NCI-H146 (cell line): ENCODE measurements at places on chromosomes 3 and 15.

GRCh38 chr3:48558493-48559134 is 2.0 kb upstream of the PFKFB4 start:
- DNase-seq = peak; percentile 9

- no peak for DNase-seq
These were observed 134.8 kb downstream of the RBMS3 start for GRCh38 chr3:29415482-29416223.

- peak; percentile 82 for DNase-seq
These were observed 25.9 kb downstream of the MELTF start for GRCh38 chr3:197003461-197004385.

GRCh38 chr3:58104712-58105111 is 96.5 kb downstream of the FLNB start:
- DNase-seq = no peak

DNA sequence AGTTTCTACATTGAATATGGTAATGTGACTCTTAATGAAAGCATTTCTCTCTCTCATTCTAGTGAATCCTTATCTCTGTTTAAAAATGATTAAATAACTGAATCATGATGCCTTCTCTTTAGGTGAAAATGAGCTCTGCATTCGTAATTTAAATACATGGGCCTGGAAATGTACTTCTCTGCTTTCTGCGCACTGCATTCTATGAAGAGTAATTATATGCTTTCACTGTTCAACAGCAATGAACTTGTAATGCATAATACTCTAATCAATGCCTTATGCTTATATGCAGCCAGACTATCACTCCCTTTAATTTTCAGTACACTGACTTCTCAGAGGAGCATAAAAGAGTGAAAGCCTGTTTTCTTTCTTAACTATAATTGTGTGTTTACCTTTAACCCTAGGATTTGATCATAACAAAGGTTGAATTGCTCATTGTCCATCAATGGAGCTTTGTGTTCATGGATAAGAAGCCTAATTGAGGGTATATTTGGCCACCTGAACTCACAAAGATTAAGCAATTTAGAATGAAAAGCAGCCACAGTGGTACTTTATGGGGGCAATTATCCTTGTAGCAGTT is 330.8 kb upstream of the PDZRN3 start:
- peak; percentile 94 for DNase-seq

DNA sequence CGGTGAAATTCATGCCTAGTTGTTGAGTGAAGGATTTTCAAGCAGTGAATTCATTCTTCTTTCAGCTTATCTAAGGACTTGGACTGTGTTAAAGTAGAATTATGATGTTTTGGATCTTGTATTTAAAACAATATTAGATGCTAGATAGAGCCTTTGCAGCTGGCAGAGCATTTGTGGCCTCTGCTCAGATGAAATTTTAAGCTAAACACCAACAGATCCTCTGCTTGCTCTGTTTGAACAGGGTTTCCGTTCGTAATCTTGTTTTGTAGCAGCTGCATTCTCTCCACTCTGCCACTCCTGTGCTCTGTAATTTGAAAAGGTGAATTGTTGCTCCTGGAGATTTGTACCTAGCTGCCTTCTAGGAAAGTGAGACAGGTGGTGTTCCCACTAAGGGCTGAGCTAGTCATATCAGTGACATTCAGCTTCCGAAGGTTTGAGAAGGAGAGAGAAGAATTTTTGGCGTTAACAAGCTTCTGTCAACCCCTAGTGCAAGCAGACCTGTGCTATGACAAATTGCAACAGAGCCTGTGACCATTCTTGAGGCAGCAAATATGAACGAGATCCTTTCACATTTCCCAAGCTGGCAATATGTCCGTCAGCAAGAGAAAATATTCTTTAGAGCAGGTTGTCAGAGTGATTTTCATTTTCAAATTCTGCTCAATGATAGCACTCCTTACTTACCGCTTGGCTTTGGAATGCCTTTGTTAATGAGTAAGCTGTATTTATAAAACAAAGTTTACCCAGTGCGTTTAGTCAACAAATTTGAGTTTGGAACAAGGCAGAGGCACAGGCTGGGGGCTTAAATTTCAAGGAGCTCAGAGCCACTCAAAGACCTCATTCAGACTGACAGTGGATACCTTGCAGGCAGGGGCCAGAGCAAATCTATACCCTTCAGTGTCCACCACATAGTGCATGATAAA is 5.3 kb downstream of the CHST2 start:
- DNase-seq = peak; percentile 83

DNA sequence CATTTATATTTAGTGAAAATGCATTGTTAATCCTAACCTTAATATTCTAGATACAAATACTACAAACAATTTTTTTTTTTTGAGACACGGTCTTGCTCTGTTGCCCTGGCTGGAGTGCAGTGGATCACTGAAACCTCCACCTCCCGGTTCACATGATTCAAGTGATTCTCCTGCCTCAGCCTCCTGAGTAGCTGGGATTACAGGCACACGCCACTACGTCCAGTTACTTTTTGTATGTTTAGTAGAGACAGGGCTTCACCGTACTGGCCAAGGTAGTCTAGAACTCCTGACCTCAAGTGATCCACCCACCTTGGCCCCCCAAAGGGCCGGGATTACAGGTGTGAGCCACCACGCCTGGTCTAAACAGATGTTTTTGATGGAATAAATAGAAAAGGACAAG is 361.5 kb upstream of the NECTIN3 start:
- no peak for DNase-seq

- no peak for DNase-seq
These were observed 99.1 kb upstream of the SMAD3 start for GRCh38 chr15:66966256-66966655.

DNA sequence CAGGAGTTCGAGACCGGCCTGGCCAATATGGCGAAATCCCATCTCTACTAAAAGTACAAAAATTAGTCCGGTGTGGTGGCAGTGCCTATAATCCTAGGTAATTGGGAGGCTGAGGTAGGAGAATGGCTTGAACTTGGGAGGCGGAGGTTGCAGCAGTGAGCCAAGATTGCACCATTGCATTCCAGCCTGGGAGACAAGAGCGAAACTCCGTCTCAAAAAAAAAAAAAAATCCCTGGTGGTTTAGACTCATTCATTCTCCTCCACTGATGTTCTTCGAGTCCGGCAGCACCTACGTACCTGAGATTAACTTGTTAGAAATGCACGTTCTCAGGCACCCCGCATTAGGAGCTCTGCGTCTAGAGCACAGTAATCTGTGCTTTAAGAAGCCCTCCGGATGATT is 3.7 kb downstream of the MCTP2 start:
- DNase-seq = no peak

DNA sequence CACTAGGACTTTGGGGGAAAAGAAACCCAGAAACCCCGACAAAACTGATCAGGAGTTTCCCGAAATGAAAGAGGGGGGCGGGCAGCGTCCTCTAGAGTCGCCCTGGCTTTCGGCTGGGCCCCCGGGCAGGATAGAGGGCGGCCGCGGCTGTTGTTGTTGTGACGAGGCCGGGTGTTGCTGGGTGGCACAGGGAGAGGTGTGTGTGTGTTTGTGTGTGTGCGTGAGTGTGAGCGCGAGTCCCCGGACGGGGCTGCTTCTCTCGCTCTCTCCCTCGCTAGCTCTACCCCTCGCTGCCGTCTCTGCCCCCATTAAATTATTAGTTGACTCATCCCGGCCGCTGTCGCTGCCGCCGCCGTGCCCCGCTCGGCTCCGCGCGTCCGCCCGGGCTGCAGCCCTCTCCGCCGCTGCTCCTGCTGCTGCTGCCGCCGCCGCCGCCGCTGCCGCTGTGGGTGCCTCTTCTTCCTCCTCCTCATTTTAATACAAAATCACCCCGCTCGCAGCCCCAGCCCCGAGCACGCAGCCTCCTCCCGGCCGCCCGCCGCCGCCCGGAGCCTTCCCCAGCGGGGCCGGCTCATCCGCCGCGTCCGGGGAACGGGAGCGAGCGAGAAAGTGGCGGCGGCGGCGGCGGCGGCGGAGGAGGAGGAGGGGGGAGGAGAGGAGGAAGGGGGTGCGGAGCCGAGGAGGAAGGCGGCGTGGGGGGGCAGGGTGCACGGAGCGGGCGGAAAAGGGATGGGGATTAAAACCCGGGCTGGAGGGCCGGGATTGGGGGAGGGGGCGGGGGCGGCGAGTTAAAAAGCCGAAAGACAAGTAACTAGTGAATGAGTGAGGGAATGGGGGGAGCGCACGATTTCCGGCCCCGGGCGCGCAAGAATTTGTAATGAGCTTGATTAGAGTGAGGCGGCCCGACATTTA is at the start of gene SATB1:
Gene SATB1, minus strand, starts transcription at position 611 of the 912 bp plus-strand sequence. CDS start 4,372 bp downstream, outside the sequence.
- peak; percentile 62 for DNase-seq

DNA sequence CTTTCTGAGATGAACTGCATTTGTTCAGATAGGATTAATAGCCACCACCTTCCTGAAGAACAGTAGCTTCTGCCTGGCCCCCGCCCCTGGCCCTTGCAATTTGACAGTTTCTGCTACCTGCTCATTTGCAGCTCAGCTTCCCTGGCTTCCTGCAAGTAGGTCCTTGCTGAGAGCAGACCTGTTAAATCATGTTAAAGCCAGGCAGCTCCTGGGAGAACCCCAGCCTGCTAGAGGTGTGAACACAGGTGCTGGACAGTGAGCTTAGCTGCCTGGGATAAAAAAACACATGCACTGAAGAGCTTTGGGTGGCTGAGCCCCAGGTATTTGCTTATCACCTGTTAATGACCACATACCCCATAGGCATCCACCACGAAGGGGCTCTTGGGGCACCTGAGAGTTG is 143.4 kb downstream of the PTPRG start:
- peak; percentile 28 for DNase-seq

DNA sequence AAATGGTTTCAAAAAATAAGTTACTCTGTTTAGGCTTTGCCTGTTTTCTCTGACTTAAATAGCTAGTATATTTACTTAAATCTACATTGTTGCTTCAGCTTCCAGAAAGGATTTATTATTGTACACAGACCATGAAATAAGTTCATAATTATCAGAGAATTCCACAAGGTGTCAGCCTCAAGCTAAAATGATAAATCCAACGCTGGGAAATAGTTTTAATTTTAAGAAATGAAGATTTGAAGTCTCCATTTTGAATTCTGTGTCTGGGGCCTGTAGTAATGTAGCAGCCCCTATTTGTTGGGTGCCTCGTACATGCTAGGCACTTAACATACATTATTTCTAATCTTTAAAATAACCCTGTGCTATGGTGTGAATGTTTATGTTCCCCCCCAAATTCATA is 92.6 kb upstream of the KCNMB2 start:
- DNase-seq = peak; percentile 69

- DNase-seq = no peak
These were observed 56.5 kb downstream of the DCLK3 start for GRCh38 chr3:36707623-36708409.

DNA sequence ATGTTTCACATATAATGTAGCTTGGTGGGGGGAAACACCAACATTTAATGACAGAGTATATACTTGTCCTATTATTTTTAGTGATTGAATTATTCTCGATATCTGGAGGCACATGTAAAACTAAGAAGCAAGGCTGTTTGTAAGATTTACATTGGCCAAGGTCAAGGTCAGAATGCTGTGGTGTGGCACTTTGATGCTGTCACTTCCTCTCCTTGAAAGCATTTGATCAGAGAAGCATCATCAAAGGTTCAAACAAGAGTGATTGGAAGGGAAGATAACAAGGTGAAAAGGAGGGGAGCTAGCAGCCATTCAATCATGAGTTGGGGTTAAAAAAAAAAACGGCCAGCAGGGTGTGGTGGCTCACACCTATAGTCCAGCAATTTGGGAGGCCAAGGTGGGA is 26.4 kb downstream of the RTF1 start:
- no peak for DNase-seq

DNA sequence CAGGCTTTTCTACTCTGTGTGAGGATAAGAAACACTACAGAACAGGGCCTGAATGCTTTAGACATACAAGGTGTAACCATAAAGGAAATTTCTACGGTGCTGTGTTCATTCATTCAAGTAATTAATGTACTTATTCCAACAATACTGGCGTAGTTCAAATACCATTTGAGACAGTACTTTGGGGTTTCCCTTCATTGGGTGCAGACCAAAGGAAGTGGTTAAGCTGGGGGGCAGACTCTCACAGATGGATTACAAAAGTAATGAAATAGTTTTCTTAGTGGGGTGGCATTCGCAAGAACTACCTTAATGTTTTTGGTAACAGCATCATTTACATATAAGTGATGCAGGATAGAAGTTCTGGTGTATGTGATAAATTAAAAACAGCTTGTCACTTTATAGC is 65.9 kb downstream of the BTD start:
- DNase-seq = no peak

- no peak for DNase-seq
These were observed 17.2 kb downstream of the RASGRP1 start for GRCh38 chr15:38547255-38547997.

DNA sequence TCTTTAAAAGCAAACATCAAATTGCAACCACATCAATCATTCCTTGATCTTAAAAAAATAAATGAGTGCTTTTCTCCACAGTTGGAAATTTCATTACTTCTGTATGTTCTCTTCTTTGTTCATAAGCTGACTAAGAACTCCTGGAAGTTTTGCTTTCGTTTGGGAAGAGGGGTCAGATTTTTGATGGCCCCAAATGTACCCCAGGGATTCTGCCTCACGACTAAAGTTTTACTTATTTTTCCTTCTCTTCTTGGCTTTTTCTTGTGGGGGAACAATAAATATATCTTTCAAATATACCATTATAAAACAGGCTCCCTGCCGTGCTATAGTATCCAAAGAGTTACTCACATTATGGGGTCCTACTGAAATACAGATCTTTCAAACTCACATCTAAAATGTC is 215.0 kb upstream of the CDIN1 start:
- DNase-seq = no peak

GRCh38 chr3:69084326-69085167 is at the start of gene ARL6IP5:
Gene ARL6IP5, plus strand, starts transcription at chr3:69084937. Its CDS starts 111 bp downstream, at chr3:69085048.
- DNase-seq = peak; percentile 78

DNA sequence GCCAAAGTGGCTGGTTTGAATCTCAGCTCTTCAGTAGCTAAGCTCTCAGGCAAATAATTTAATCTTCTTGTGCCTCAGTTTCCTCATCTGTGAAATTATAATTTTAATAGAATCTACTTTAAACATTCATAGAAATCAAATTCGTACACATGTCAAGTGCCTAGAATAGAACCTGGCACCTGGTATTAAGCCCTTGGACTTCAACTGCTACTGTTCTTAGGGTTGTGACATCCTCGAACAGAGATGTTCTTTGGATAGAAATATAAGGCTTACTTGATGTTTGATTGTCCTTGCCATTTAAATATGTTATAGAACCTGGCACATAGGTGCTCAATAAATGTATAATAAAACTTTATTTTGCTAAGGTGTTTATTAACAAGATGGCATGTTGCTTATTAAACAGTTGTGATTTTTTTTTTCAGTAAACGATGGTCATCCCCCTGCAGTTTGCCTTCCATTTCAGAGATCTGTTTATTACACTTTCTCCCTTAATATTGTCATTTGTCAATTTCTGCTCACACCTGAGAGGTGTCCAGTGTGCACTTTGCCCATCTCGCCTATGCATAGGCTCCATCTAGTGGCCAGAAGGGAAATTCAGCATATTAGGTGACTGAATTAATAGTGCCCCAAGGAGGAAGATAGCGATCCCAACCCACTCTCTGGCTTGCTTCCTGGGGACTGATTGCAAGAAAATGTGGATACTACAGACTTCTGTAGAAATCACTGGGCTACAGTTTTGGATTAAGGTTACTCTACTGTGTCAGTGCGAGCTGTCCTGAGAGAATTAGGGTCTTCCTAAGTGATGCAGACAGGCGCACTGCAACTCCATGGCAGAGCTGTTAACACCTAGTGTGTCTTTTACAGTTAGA is 10.7 kb downstream of the IGF1R start:
- peak; percentile 38 for DNase-seq

GRCh38 chr15:88257311-88258092 is 963 bp upstream of the NTRK3 start:
- no peak for DNase-seq

- DNase-seq = no peak
These were observed 95.9 kb downstream of the FEZF2 start for GRCh38 chr3:62277450-62277849.
